Stimulated activated CD8-positive, alpha-beta memory T cell treated with anti-CD3 and anti-CD28 coated beads, Interleukin-7, amount 100 ng/mL, for 4 hours (primary cell): ENCODE measurements at places on chromosomes 6 and 20.

DNA sequence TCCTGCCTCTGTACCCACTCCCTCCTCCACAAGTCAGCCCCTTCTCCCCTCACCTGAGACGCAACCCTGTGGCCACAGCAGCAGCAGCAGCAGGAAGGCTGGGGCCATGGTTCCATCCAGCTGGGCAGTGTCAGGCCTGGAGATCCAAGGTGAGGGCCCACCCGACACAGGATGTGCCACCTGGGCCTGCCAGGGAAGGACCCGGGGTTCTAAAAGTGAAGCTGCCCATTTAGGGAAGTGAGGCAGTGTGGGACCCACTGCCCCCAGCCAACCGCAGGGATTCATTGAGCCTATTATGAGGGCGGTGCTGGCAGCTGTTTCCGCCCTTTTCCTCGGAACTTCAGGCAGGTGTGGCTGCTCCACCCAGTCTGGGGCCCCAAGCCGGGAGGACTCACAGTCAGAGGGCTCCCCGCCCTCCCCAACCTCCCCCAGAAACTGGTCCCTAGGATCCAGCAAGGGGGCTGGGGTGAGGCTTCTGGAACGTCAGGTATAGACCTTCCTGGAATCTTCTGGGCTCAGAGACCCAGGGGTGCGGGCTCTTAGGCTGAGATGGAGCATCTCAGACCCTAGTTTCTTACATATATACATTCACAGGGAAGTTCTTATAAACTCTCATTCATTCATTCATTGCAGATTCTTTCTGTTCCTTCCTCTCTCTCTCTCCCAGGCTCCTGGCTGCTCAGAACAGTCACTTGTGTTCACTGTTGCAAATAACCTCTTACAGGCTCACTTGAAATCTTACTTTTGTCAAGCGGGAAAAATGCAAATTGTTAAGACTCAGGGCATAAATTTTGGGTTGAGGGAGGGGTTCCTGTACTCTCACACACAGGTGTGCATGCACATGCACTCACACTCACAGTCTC lies at the start of gene TREML2:
TREML2 (minus strand) TSS at position 249 of the 863 bp plus-strand sequence; CDS start at position 108, 141 bp downstream.
- DNase-seq, result no peak

DNA sequence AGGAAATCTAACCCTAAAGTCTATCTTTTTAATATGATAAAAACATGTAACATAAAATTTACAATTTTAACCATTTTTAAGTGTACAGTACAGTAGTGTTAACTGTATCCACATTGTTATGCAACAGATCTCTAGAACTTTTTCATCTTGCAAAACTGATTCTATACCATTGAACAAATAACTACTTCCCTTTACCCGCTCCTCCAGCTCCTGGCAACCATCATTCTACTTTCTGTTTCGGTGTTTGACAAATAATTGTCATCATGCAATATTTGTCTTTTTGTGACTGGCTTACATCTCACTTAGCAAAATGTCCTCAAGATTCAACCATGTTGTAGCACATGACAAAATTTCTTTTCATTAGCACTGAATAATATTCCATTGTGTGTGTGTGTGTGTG lies 203.2 kb downstream of the SIM1 start:
- DNase-seq, result no peak

DNA sequence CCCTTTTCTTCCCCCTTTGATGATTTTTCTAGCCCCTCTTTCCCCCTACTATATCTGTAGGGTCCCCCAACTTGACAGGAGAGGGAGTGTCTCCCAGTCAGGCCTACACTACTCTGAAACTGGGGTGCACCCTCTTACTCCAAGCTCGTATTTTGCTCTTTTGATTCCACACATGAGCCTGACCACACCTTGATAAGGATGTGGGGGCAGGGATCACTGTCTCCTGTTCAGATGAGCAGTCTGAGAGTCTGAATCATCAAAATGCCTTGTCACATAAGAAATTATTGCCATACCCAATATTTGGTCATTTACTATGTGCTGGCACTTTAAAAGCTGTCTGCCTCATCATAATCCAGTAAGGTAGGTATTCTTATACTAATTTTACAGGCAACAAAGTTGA lies 15.9 kb downstream of the PNPLA1 start:
- no peak for DNase-seq

GRCh38 chr6:47862731-47863130 lies 80.9 kb downstream of the OPN5 start:
- DNase-seq, result no peak

DNA sequence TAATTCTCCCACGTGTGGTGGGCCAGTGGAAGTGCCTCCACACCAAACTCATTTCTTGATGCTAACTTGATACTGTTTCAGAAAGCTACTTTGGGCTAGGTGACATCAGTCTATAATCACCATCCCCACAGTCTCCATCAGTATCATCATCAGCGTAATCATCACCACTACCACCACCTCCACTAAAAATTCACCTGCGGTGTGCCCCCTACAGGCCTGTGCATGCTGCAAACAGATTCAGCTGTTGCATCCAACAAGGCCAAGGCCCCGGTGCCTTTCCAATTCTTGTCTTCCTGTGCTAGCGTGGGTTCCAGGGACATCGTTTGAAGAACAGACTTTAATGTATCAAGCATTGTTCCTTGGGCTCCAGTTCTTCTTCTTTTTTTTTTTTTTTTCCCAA lies 201.3 kb upstream of the EXOC2 start:
- no peak for DNase-seq

DNA sequence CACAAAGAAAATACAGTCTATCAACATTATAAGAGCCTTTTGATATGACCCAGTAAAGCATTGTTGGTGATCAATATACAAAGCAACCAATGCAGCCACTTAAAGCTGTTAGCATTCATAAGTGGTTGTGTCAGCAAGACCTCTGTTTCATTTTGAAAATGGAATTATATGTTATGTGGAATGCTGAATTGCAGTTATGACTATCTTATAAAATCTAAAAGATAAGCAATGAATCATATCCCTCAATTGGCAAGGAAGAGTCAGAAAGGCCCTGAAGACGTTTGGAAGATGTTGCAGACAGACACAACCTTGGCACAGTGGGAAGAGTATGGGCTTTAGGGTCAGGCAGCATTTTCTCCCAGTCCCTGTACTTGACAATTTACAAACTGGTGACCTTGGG lies 93.8 kb upstream of the RNF217 start:
- no peak for DNase-seq

GRCh38 chr6:141309295-141309694 lies 823.4 kb upstream of the GJE1 start:
- DNase-seq, result no peak

- no peak for DNase-seq
Observed at GRCh38 chr6:30160785-30161531, at the start of gene TRIM10. Gene TRIM10, minus strand, starts transcription at chr6:30161211. Its CDS starts 353 bp downstream, at chr6:30160858.

DNA sequence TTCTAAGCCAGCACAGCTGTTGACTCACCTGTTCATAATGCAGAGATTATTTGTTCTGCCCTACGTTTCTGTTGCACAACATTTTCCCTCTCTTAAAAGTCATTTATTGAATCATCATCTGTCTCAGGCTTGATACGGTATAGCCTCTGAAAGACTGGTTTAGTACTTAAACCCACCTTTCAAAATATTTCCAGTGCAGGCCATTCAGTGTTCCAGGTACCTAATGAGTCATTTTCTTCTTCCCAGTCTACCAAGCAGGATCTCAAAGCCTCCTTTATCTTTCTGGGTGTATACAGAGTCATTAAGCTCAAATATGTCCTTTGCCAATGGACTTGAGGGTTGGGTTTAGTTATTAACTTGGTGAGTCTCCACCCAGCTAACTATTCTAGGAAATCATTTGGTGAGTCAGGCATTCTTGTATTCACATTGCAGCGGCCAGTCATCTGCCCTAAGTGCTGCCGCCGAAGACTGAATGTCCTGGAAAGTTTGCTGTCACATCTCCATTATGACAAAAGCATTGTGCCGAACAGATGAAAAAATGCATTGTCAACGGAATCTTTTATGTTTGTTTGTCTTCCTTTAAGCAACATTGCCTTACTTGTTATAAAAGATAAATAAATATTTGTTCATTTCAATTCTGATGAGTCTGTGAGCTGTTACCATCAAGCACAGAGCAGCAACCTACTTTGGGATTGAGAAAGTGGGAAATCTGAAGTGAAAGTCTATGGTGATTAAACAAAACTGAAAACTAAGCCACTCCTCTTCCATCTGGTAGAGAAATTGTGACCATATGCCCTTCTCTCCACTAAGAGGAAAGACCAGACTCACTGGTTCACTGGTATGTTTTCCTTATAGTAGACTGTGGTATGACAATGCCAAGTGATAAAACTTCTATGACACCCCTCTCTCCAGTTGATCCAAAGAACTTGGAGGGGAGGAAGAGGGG lies 14.3 kb upstream of the FAM135A start:
- no peak for DNase-seq

DNA sequence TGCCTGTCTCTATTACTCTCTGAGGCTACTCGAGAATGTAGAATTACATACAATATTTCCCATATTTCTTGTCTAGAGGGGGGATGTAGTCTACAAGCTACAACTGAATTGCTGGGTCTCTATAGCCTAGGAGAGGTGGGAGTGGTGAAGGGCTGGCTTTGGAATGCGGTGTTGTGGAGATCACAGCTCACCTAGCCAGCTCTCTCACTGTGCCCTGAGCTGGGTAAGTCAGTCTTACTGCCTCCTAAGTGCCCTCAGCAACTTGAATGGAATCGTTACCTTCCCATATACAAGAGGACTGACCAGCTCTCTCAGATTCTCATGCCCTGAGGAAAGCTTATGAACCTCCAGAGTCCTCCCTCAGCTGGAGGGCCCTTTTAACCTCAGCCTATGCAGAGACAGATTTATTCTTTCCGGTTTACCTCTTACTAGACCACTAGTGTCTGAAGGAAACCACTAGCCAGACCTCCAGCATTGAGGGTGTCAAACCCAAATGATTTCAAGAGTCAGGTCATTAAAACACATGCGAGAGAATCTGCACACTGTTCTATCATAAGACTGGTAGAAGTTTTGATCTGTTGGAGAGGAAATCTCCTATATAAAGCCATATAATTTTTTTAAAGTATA lies 20.6 kb downstream of the VIP start:
- DNase-seq, result no peak

DNA sequence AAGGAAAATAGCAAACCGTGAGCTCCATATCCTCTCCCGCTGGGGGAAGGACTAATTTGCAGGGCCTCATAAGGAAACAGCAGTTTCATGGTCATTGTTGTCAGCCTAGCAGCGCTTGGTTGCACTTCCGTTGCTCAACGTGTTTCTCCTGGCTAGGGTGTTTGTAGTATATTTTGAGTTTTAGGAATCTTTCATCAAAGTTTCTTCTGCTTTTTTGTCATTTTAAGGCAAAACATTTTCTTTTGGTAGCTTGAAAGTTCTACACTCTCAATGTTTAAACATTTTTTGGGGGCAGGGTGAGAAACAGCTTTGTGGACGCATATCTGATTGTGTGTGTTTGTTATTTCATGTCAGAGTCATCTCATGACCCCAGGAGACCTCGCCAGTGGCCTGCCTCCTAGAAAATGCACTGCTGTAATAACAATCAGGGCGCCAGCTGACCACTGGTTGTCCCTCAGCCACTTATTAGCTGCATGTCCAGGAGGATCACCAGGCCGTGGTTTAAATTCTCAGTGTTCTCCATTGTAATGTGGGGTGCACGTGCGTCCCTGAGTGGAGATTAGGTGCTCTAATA lies 20.6 kb downstream of the JARID2 start:
- DNase-seq, result no peak

DNA sequence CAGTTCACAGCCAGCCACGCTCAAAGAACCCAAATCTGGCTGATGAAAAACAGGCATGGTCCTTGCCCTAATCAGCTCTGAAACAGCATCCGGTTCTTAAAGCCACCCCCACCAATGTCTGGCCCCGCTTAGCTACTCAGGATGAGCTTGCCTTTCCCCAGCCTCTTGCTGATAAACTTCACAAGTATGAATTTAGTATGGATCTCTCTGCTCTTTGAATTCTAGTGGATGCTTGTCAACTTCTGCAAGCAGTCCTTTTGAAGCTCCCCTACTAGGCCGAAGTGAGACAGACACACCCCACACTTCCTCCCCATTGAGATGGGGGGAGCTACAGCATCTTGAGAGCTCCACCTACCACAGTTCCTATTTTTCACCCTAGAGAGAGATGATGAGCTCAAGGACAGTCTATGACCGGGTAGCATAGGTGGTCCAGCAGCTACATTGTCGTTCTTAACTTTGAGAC lies 36.7 kb downstream of the EBF4 start:
- DNase-seq, result peak; percentile 18

DNA sequence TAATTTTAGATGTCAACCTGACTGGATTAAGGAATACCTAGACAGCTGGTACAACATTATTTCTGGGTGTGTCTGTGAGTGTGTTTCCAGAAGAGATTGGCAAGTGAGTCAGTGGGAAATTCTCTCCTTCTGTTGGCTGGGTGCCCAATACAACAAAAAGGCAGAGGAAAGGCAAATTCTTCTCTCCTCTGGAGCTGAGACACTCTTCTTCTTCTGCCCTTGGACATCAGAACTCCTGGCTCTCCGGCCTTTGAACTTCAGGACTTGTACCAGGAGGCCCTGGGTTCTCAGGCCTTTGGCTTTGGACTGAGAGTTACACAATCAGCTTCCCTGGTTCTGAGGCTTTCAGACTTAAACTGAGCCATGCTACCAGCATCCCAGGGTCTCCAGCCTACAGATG lies 7.8 kb upstream of the BTN3A1 start:
- no peak for DNase-seq

GRCh38 chr20:50111829-50112495 lies 988 bp downstream of the UBE2V1 start:
- no peak for DNase-seq

DNA sequence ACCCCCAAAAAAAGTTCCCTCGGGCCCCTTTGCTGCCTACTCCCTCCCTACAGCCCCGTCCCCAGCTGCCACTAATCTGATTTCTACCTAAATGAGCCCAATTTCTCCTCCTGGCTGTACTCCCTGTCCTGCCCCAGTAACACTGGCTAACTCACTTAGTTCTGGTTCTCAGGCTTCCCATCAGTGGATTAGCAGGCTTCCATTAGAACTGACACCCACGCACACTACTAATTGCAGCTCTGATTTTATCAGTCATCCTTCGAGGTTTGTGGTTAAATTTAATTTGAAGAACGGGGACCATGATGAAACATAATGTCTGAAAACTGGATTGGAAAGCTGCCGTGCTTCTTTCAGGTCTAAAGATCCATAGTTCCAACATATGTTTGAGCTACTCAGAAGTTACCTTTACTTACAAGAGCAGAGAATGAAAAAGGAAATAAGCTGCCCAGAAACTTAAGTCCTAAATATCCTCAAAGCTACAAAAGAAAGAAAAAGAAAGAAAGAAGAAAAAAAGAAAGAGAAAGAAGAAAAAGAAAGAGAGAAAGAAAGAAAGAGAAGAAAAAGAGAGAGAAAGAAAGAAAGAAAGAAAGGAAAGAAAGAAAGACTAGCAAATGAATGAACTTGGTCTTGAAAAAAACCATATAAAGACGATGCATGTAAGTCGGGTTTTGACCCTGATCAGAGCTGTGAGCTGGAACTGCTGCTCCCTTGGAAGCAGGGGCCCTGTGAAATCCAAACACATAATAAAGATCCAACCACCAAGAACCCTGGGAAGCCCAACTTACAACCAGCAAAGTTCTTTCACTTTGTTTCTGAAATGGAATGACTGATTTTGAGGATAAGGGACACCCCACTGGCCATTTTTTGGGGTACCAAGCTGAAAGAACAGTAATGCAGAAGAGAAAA lies 51.7 kb downstream of the CNKSR3 start:
- DNase-seq, result no peak

- no peak for DNase-seq
Observed at GRCh38 chr6:130843575-130844320, 16.5 kb downstream of the SMLR1 start.
